Activated T-helper 9 cell treated with anti-CD3 and anti-CD28 coated beads, Interleukin-2, amount 50 U/mL, for 16 hours (primary cell): ENCODE measurements at places on chromosomes 3 and 15.

GRCh38 chr15:40045572-40046217, 6.7 kb upstream of the SRP14 start:
- DNase-seq: no peak

DNA sequence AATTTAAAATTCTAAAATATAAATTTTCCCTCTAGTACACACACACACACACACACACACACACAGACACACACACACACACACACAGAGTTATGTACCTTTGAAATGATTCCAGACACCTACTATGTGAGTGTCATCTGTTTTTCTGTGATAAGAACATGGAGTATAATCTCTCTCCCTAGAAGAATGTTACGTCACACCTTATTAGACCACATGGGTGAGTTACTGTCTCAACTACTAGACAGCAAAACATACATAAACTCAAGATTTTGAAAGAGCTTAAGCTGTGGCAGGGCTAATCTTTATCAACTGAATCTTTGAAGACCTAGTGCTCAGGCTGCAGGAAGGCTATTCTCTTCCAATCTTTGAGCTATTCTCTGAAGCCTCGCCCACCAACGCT, 385.9 kb upstream of the BCHE start:
- no peak for DNase-seq

DNA sequence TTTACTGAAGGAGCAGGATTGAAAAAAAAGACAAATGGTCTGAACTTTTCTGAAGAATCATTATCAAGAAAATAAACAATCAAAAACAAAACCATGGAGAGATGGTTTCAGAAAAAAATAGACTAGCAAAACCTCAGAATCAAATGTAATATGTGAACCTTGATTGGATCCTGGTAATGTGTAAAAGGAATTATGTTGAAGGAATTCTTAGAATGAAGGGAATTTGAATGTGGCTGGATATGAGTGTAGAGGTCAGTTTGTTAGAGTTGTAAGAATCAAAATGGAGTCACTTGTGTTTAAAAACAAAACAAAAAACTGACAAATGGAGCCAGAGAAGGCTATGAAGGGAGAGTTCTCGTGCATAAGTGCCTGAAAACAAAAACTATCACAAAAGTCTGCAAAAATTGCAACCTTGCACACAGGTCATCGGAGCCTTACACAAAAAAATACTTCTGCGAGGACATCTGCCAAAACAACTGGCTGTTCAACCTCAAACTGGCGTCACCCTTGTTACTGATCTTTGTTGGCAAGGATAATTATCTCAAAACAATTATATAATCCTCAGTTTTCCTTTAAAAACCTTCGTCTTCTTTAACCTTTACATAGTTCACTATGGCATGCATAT, 19.1 kb upstream of the ATP13A3 start:
- no peak for DNase-seq

- DNase-seq: no peak
Measured at GRCh38 chr3:52682016-52682415, 3.7 kb downstream of the PBRM1 start.

DNA sequence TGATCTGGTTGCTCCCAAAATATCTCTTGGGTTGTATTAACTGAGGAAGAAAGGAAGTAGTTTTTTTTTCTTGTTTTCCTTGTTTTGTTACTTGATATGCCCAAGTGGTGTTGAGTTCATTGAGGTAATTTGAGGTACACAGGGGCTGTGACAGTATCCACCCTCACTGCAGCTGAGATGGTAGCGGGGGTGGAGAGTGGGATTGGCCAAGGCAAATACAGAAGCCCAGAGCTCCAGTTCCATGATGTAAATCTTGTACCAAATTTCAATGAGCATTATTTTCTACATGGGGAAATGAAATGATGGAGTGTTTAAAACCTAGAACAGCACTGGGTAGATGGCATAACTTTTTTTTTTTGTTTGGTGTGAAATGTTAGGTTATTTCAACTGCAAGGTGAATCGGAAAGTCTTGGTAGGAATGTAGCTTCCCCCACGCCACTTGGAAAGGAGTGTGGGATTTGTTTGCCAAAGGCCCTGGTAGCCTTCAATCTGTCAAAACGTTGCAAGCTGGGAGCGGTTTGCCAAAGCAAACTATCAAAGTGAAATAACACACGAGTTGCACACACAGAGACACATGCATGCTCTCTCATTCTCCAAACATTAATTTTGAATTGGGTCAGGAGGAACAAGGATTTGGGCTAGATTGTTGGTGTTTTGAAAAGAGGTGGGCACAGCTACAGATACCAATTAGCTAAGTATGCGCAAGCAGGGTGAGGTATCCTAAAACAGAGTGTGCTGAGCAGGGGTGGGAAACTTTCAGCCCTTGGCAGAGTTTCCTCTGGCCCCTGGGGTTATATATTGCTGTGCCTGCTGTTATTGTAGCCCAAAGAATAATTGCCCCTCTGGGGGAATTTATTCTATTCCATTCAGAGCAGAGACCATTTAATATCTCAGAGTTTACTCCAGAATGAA, 34.6 kb downstream of the THSD4 start:
- no peak for DNase-seq

DNA sequence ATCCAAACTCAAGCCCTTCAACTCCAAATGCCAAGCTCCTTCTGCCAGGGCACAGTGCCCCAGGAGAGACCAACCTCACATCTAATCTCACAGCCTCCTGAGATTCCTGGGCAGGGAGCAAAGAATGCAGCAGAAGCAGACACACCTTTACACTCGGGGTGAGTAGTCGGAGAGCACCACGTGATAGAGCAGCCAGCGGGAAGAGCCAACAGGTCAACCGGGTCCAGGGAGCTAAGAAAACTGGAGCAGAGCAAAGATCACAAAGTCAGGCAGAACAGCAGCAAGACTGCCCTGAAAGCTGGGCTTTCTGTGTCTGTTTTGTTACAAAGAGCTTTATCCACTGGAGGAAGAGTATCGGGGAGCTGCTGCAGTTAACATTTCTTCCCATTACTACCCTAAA, 4.2 kb downstream of the B3GALNT1 start:
- DNase-seq: no peak

GRCh38 chr15:101539930-101540329, 50.4 kb upstream of the PCSK6 start:
- no peak for DNase-seq

GRCh38 chr3:40377822-40378221, 9.2 kb upstream of the ENTPD3 start:
- DNase-seq: no peak

DNA sequence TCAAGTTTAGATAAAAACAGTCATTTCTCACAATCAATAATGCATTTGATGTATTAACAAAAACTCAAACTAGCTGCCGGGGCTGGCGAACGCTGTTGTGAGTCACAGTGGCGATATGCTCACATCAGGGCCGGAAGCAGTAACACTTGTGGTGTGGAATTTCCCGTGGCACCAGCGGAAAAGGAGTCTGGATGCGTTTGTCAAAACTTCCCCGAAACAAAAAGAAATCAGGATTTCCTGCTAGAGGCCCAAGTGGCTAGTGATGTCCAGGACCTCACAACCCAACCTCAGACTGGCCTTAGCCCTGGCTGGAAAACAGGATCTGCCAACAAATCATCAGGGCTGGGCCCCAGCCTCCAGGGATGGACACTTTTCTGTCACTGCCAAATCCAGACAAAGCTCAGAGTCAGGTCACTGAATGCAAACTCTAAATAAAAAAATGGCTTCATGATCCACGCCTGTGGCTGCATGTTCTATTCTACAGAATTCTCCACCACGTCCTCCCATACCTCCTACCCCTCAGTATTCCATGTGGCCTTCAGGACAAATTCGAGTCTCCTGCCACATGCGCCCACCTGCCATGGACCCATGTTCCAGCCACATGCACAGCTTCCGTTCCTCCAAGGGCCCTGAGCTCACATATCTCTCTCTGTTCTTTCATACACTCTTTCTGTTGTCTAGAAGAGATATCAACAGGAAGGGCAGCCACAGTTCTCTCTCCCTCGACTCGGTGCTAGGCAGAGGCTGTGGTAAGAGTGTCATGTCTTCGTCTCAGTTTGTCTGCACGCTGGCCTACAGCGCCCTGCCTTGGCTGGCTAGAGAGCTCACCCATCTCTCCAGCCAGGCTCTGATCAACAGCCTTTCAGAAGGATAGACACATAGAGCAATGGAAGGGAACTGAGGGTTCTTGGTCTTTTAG, 35.4 kb downstream of the EHD4 start:
- peak; percentile 75 for DNase-seq

GRCh38 chr3:102017784-102018183, 168.5 kb downstream of the NFKBIZ start:
- DNase-seq: no peak

DNA sequence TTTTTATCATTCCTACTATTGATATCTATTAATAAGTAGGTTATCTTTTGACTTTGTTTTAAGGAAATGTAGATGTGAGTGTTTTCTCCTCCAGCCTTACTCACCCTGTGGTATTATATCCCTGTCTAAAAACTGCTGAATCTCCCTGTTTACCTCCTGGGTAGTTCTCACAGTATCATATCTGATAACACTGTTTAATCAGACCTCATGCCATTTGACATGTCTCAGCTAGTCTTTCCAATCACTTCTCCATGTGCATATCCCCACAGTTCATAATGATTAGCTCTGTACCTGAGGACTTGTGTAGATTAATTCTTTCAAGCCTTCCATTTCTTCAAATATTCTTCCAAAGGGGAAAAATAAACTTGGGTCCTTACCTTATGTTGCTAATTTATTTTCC, 30.7 kb downstream of the DUOX2 start:
- no peak for DNase-seq

- DNase-seq: peak; percentile 41
Measured at GRCh38 chr15:41870689-41871081, 23.2 kb downstream of the SPTBN5 start.

GRCh38 chr3:53503195-53503594, 8.8 kb downstream of the CACNA1D start:
- no peak for DNase-seq

DNA sequence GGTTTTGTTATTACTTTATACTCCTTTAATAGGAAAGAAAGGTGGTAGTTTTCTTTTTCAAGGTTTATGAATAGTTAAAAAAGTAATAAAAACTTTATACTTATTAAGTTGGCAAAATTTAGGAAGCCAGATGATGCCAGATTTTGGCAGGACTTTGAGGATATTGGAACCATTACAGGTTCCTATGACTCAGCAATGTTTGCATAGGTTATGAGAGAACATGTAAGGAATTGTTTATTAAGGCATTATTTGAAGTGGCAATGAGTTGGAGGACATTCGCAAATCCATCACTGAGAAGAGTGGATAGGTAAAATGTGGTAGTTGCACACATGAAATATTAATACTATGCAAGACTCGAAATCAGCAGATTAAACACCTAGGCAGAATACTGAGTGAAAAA, 29.9 kb downstream of the CDAN1 start:
- DNase-seq: no peak

DNA sequence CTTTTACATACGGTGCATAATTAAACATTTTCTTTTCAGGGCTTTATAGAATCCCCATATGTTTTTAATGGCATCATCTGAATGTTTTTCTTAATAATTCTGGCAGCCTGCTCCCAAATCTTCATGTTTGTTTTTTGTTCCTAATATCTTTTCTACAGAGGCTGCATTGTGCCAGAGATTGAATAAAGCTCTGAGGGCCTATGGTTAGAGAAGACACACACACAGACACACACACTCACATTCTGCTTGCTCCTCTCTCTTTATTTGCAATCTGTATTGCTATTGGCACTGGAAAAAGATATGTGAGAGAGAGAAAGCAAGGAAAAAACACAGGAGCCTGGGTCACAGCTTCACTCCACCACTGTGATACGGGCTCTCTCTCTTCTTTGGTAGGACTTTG, 136.0 kb downstream of the MECOM start:
- no peak for DNase-seq

DNA sequence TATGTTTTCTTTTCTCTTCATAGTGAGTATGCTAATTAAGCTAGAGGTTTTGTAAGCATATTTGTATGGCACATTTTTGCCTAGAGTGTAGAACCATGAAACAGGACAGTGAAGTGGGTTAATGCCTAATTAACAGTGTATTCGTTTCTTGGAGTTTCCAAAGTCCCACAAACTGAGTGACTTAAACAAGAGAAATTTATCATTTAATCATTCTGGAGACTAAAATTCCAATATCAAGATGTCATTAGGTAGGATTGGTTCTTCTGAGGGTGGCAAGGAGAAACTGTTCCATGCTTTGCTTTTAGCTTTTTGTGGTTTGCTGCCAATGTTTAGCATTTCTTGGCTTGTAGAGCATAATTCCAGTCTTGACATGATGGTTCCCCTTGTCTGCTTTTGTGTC, 734.2 kb downstream of the NAALADL2 start:
- no peak for DNase-seq

DNA sequence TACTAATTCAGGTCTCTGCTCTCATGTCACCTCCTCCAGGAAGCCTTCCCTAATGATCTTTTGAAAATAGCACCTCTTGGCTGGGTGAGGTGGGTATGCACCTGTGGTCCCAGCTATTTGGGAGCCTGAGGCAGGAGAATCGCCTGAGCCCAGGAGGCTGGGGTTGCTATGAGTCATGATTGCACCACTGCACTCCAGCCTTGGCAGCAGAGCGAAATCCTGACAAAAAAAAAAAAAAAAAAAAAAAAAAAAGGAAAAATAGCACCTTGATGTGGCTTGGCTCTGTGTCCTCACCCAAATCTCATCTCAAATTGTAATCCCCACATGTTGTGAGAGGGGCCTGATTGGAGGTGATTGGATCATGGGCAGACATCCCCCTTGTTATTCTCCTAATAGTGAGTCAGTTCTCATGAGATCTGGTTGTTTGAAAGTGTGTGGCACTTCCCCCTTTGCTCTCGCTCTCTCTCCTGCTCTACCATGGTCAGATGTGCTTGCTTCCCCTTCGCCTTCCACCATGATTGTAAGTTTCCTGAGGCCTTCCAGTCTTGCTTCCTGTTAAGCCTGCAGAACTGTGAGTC, 11.2 kb upstream of the RNU6-1 start:
- DNase-seq: no peak

- no peak for DNase-seq
Measured at GRCh38 chr3:174397848-174398247, 461.3 kb upstream of the NAALADL2 start.

- DNase-seq: no peak
Measured at GRCh38 chr3:159634483-159634882, 354.2 kb upstream of the IL12A start.

GRCh38 chr3:111218615-111219014, 147.0 kb downstream of the NECTIN3 start:
- DNase-seq: no peak

DNA sequence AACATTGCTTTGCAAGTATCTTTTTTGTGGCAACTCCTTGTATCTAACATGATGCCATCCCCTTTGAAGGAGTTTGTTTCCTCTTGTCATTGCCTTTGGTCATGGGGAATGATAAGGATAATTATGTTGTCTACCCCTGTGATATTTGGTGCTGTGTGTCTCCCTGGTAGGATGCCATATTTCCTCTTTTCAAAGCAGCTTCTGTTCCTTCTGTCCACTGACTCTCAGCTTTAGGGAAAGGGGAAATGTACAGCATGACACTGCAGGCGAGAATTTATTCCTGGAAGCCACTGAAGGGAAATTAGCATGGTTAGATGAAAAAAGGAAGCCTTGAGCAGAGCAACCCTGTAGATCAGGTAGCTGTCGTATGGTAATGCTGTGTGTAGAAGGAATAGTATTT, 576.7 kb downstream of the CADM2 start:
- DNase-seq: no peak
